ENCODE measurements at places on chromosomes 11 and 22. TPM values are rescaled to one million over a fixed set of nuclear protein-coding genes. Genes with fewer than 3 reads are reported as not detected.

C11orf42 gene
- total RNA-seq, result not detected

TSPAN32 gene
- not detected for total RNA-seq

TSKU gene
- 152 TPM for total RNA-seq

DEPDC7 gene
- total RNA-seq, result 8.2 TPM

SLC43A3 gene
- total RNA-seq, result 0.52 TPM

SHISAL1 gene
- total RNA-seq, result 3.4 TPM

HTR3A gene
- not detected for total RNA-seq

RASGRP2 gene
- 1.5 TPM for total RNA-seq

ISX gene
- not detected for total RNA-seq

CASP1 gene
- total RNA-seq, result 0.57 TPM

NCAPH2 gene
- 38.7 TPM for total RNA-seq

DMC1 gene
- total RNA-seq, result 1.9 TPM

ACR gene
- not detected for total RNA-seq

CLCF1 gene
- total RNA-seq, result 42.2 TPM

CHRM4 gene
- total RNA-seq, result 0.70 TPM

MOGAT2 gene
- not detected for total RNA-seq

PLA2G3 gene
- total RNA-seq, result not detected

NCF4 gene
- total RNA-seq, result 0.12 TPM

ZP1 gene
- total RNA-seq, result 0.22 TPM

PKP3 gene
- 41.0 TPM for total RNA-seq

CEND1 gene
- total RNA-seq, result 2.2 TPM

LMO1 gene
- 3.3 TPM for total RNA-seq

PYGM gene
- total RNA-seq, result 0.13 TPM

APOL6 gene
- total RNA-seq, result 1.4 TPM

CD6 gene
- total RNA-seq, result 0.08 TPM

GLYATL1 gene
- not detected for total RNA-seq

GRAP2 gene
- total RNA-seq, result not detected

SSTR3 gene
- not detected for total RNA-seq

CAT gene
- 39.2 TPM for total RNA-seq

SCARF2 gene
- total RNA-seq, result 1.1 TPM

OR4A16 gene
- total RNA-seq, result not detected

SEC14L6 gene
- total RNA-seq, result not detected

RTN4R gene
- 12.4 TPM for total RNA-seq

FXYD2 gene
- 18.4 TPM for total RNA-seq

SLC39A13 gene
- total RNA-seq, result 46.6 TPM

RHOD gene
- total RNA-seq, result 53.3 TPM

IGLL1 gene
- total RNA-seq, result not detected

SPON1 gene
- total RNA-seq, result not detected

DDX25 gene
- not detected for total RNA-seq

INSC gene
- total RNA-seq, result not detected

A4GALT gene
- total RNA-seq, result 25.8 TPM

TMEM223 gene
- 27.8 TPM for total RNA-seq

RFPL2 gene
- 0.16 TPM for total RNA-seq
